ENCODE measurements at places on chromosomes 11 and 22.

GRCh38 chr11:94543695-94544645, at the start of gene FUT4:
Gene FUT4, plus strand, starts transcription at chr11:94543921. Its CDS starts 213 bp downstream, at chr11:94544134.
- DNase-seq = peak; percentile 82

DNA sequence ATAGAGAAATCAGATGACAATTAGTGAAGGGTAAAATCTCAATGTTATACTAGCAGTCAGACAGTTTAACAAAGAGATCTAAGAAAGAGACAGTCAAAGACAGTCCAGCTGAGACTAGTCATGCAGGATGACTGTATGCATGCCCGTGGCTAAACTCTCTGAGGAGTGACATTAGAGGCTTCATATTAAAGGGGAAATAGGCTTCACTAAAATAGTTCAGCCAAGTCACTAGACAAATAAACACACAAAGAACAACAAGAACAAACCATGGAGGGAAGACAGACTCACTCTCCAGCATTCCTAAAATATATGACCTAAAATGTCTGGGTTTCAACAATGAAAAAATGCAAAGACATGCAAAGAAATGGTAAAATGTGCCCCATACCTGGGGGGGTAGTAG, 18.6 kb upstream of the APLNR start:
- DNase-seq = no peak

DNA sequence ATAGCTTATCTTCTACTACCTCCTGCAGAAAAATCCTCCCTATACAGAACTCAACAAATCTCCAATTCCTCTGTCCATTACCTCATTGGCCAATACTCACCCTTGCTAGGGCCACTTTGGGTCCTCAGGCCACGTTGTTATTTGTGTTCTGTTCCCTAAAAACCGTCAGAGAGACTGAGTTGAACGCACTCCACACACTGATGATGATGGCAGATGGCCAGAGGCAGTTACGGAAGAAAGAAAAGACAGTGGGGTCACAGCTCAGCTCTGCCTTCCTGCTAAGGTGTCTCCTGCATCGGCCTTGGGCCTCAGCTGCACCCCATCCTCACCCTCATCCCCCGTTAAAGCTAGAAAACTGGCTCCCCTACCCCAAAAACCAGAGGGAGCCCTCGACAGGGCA, 66.2 kb downstream of the MICAL3 start:
- no peak for DNase-seq

- no peak for DNase-seq
Observed at GRCh38 chr22:32854351-32854804, 52.9 kb downstream of the TIMP3 start.

- no peak for DNase-seq
Observed at GRCh38 chr11:44777209-44778194, 50.7 kb downstream of the TSPAN18 start.

GRCh38 chr11:83042964-83043711, 28.6 kb downstream of the RAB30 start:
- no peak for DNase-seq

- no peak for DNase-seq
Observed at GRCh38 chr11:61883327-61883726, 8.0 kb downstream of the FADS3 start.

DNA sequence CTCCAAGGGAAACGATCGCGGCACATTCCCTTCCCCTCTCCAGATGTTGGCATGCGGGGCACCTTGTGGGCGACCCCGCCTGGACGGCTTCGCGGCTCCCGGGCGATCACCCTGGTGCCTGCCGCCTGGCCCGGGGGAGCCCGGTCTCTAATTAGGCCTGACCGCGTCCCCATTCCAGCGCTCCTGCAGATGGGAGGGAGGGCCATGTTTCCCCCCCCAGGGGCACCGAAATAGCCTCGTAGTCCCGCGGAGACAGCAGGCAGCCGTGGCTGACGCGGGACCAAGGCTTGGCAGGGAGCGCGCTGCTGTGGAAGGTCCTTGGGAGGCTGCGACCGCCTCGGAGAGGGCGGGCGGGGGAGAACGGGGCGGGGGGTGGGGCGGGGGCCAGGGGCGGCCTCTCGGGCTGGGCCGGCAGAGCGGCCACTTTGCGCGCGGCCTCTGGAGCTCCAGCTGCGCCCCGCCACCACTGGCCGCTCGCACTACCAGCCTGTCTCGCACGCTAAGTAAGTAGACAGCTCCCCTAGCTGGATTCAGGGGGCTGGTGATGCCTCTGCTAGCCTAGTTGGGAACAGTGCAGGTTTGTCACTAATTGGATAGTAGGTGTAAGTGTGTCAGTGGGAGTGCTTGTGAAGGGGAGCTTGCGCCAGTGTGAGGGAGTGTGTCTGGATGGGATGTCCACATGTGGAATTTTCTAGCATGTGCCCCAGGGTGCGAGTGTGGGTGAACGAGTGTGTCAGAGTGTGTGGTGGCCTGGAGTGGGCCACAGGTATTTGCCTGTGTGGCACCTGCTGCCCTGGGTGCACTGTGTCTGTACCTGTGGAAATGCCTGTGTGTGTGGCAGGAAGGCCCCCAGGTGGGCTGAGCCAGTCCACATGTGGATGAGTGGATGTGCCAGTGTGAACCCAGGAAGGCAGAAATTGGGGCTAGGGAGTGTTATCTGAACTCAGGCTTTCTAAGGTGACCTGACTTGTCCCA, at the start of gene INSC:
TSS of gene INSC (plus strand) at position 423 of the 975 bp plus-strand sequence. CDS start 34,252 bp downstream, outside the sequence.
- no peak for DNase-seq

DNA sequence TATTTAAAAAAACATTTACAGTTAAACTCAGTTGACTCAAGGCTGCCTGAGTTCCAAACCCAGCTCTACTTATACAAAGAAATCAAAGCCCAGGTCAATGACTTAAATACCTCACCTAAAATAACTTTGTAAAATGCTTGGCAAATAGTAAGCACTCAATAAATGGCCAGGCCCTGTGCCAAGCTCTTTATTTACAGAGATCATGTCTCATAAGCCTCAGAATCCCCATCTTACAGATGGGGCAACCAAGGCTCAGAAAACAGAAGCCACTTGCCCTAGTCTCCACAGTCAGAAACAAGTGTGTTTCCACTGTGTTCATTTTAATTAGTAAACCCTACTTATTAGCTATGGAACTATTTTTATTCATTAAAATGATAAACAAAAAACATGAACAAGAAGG, 30.5 kb upstream of the TTC28 start:
- no peak for DNase-seq

GRCh38 chr22:41995211-41995610, 3.4 kb upstream of the WBP2NL start:
- DNase-seq = no peak

DNA sequence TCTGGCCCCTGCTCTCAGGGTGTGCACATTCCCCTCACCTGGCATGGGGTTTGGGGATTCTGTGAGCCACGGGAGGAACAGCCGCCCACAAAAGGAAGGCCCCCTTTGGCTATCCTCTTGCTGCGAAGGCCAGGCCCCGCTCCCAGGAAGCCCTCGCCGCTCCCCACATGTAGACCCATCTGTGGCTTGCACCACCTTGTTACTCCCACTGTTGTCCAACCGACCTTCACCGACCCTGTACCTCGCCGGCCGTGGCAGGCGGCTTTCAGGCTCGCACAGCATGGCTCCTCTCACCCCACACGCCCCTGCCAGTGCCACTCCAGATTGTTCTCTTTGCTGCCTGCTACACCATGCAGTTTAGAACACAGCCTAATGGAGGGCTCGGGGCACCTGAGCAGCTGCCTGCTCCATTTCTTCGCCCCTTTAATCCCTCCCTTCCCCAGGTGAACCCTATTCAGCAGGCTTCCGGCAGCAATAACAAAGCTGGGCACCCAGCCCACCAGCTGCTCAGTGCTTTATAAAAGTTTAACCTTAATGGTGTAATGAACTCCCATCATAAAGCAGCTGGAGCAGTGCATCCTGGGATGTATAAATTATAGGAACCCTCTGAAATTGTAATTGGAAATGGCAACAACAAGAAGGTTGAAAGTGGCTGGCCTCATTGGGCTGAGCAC, 10.7 kb downstream of the DAGLA start:
- DNase-seq = no peak

- DNase-seq = no peak
Observed at GRCh38 chr11:86418106-86418505, 43.4 kb downstream of the CCDC81 start.

DNA sequence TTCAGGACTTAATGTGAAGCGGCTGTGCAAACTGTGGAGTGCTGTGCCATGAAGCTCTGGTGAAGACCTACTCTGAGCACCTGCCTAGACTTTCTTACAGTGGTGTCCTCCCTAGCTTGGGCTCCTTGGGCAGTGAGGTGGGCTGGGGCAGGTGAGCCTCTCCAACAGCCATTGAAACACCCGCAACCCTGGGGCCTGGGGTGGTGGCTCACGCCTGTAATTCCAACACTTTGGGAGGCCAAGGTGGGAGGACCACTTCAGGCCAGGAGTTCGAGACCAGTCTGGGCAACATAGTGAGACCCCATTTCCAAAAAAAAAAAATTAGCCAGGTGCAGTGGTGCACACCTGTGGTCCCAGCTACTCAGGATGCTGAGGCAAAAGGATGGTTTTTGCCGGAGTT, 14.3 kb upstream of the SEC14L3 start:
- DNase-seq = no peak

DNA sequence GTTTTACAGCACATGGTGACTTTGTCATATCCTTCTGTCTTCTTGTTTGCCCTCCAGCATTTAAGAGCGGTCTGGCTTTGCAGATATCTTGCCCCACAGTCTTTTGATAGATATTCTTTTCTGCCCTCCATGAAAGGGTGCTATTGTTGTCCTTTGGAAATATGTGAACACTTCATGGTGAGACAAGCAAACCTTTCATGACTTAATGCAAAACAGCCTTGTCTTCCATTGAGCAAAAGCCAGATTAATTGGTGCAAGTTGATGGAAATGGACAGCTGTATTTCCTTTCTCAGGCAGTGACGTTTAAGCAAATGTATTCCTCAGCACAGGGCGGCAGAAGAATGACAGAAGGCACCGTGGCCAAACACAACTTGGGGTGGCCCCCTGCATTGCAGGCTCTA, 4.4 kb downstream of the DCPS start:
- no peak for DNase-seq

GRCh38 chr22:23065495-23066122, 4.7 kb upstream of the GNAZ start:
- DNase-seq = no peak

DNA sequence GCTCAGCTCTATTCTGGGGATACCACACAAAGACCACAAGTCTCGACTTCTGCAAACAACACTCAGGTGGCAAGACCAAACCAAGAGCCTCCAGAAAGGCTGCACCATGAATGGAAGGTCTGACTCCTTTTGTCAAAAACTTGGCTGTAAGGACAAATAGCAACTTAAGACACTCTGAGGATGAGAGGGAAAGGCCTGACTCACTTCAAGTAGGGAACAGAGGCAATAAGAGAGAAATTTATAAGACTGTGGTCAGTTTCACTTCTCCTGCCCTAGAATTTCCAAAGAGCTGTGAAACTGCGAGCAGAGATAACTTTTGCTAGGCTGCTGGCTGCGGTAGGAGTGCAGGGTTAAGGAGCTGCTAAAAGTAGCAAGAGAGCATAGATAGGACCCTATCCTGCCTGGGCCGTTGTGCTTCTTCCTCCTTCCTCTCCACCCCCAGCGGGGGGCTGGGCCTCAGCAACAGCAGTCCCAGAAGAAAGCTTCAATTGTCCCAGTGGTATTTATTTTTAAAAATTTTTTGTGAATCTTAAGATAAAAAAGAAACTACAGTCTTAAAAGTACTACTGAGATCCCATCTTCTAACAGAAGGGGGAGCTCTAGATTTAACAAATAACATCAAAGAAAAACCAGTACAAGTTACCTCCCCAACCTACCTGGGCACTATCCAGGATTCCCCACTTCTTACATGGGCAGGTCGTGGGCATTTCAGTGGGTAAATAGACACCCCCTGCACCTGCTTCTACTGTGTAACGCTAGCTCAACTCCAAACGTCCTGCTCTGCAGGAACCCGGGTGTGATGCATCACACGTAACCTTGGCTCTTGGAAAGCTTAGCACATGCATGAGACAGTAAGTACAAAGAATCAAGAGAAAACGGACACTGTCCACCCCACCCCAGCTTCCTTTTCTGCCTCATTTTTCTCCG, 66.4 kb downstream of the SGSM3 start:
- no peak for DNase-seq

- no peak for DNase-seq
Observed at GRCh38 chr22:41435560-41435959, 11.0 kb downstream of the TOB2 start.

DNA sequence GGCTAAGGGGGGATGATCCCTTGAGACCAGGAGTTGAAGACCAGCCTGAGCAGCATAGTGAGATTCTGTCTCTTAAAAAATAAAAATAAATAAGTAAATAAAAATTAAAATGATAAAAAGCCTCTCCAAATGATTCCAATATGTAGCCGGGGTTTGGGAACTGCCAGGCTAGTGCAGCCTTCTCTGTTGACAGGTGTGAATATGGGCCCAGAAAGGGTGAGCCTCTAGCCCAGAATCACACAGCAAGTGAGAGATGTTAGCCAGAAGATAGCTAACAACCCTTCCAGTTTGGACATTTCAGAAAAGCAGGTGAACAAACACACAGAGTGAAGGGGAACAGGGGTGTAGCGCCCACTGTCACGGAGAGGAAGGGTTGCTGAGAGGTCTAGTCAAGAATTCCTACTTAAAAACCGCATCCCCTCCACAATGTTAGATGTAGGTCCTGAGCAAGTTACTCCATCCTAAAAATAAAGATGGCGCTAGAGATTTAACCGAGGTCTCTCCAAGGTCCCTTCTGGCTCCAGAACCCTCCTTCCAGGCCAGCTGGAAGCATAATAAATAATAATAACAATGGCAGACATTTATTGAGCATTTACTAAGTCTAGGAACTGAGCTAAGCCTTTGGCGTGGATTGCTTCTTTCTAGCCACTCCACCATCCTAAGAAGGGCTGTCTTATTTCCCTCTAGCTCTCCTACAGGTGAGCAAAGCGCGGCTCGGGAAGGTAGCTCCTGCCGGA, 51.6 kb downstream of the CYTH4 start:
- no peak for DNase-seq

DNA sequence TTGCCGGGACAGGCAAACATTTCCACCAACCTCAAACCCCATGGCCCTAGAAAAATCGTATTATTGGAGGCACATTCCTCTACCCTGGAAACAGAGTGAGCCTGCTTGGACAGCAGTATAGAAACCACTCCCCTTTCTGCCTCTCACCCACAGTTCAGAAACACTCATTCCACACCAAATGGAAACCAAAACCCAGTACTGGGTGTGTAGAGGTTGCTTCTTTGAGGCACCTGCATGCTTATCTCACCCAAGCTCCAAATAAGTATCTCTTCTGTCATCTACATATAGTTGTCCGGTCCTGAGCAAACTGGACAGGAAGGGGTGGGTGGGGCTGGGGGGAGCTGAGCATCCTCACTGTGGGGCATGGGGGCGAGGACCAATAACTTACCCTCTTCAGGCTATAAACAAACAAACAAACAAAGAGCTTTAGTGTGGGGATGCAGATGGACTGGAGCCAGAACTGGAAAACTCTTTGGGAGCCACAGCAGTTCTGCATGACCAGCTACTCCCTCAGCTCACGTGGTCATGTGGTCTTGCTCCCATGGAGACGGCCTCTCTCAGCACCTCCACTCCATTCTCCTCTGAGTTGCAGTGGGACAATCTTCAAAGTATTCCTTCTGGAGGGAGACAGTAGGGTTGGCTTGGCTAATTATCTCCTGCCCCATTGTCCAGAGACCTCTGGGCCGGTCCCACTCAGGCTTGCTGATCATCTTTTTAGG, 1.0 kb upstream of the PLAAT2 start:
- peak; percentile 48 for DNase-seq

GRCh38 chr11:117973503-117973860, 12.7 kb upstream of the IL10RA start:
- DNase-seq = no peak

Measured in activated naive CD4-positive, alpha-beta T cell treated with anti-CD3 and anti-CD28 coated beads, Interleukin-2, amount 10 ng/mL, durations not matched to agents 7 days and 5 days (primary cell).